Activated CD4-positive, alpha-beta T cell treated with anti-CD3 and anti-CD28 coated beads for 24 hours (primary cell): ENCODE measurements at places on chromosomes 4 and X.

DNA sequence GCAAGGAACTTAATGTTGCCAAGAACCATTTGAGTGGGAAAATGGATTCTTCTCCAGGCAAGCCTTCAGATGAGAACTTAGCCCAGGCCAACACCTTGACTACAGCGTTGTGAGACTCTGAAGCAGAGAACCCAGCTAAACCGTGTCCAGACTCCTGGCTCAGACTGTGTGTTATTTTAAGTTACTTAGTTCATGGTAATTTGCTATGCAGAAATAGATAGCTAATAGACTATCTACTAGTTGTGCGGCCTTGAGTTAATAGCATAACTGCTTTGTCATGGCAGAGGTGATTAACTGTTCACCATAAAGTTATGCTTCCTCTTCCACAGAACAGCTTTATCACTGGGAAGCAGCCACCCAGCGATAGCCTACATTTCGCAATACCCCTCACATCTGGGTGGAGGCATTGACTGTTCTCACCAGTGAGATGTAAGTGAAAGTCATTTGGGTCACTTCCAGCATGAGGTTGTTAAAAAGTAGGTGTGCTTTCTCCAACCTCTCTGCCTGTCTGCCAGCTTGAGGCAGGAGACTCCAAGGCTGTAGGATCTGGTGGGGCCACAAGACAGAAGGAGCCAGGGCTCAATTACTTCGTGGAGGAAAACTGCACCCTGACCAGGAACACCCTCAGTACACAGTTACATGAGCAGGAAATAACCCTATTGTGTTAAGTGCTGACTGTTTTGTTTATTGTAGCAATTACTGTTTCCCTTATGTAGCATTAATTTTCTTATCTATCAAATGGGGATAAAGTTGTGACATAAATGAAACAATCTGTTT lies 94.2 kb downstream of the GPAT3 start:
- DNase-seq, result no peak

GRCh38 chrX:132631579-132632232 lies 142.9 kb upstream of the MBNL3 start:
- no peak for DNase-seq

- no peak for DNase-seq
Observed at GRCh38 chr4:139210486-139210885, 33.5 kb upstream of the ELF2 start.

DNA sequence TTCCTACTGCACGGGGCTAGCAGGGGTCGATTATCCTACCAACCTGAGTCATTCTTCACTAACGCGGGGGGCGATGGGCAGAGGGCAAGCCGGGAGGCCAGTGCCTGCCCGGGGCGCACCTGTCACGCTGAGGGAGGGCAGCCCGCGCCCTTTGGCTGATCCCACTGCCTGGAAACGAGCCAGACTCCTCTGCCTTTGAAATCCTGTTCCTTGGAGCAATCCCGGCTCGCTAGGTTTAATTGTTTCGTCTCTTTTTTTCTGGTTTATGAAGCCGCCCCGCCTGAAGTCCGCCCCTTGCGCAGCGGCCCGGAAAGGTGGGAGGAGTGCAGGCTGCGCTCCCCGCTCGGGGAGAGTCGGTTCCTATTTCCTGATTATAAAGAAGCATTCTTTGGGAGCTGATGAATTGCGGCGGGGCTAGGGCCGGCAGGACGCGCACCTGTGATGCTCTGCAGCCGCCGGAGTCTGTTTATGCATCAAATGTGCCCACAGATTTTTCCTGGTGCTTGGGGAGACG lies 484.2 kb downstream of the BCOR start:
- peak; percentile 7 for DNase-seq

DNA sequence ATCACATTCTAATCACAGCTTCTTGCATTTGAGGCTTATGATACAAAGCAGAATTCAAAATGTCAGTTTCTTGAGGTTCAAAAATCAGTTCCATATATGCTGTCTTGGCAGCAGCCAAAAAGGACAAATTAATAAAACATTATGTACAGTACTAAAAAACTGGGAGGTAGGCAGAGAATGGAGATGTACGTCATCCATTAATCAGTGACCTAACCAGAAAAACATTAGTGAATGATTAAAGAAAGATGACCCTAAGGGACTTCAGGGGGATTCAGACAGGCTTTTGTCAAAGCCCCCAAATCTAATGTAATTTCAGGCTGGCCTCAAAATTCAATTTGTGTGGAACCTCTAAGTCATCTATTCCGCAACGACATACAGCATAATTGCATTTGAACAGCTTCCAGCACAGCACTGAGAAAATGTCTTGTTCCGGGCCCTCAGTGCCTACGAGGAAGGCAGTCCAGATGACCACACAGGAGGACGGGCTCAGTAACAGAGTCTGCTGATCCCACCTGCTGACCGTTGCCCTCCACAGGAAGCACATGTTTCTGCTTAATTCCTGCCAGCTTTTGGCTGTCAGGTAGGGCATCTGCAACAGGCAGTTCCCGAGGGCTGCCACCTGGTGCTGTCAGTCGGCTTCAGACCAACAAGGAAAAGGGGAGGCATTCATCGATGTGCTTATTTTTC lies 83.8 kb upstream of the HHIP start:
- DNase-seq, result no peak

DNA sequence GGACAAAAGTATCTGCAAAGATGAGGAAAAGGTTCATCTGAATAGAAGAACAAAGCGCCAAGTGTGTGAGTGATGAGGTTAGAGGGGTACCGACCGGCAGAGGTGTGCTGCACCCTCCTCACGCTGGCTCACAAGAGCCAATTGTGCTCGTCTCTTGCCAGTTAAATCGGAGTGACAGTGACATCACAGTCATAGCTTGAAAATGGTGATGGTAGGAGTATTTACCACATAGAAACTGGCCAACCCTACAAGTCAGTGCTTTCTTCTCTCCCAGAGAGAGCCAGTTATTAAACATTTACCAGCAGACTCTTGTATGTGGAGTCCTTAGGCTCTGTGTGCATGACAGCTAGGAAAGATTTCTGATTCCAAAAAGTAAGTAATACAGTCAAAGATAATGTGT lies 32.4 kb downstream of the CLDN22 start:
- no peak for DNase-seq

- no peak for DNase-seq
Observed at GRCh38 chr4:139234253-139234652, 45.8 kb downstream of the MGARP start.

- no peak for DNase-seq
Observed at GRCh38 chr4:129428454-129428853, 332.5 kb downstream of the C4orf33 start.

GRCh38 chr4:54074381-54074780 lies 10.0 kb upstream of the CHIC2 start:
- DNase-seq, result no peak

GRCh38 chrX:40773188-40773587 lies 37.8 kb upstream of the MED14 start:
- DNase-seq, result no peak

DNA sequence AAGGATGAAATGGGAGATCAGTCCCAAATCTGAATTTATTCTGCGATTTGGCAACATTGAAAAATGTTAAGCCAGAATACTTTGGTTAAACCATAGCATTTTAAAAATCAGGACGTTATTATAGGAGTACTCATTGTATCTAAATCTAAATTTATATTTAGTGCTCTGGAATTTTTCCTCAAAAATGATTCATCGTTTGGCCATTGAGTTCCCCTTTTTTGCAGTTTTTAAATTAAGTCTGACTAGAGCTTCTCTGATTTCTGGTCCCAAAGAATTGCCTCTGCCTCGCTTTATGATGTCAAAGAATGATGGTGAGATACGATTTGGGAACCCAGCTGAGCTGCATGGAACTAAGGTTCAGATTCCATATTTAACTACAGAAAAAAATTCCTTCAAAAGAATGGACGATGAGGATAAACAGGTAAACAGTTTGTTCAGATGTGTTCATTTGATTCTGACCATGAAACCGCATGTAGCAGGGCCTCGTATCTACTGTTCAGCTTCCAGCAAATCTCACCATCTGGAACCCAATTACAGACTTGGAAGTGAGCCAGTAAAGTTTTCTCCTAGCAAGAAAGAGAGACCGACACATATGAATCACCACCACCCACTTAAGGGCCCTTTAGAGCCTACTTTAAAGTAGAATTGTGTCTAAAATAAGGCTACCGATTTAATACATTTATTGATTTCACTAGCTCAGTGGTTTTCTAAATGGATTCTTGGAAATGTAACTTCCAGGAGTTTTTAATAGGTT lies 75.6 kb downstream of the REPS2 start:
- DNase-seq, result no peak

GRCh38 chr4:6658209-6658595 lies 17.7 kb downstream of the MRFAP1 start:
- no peak for DNase-seq

DNA sequence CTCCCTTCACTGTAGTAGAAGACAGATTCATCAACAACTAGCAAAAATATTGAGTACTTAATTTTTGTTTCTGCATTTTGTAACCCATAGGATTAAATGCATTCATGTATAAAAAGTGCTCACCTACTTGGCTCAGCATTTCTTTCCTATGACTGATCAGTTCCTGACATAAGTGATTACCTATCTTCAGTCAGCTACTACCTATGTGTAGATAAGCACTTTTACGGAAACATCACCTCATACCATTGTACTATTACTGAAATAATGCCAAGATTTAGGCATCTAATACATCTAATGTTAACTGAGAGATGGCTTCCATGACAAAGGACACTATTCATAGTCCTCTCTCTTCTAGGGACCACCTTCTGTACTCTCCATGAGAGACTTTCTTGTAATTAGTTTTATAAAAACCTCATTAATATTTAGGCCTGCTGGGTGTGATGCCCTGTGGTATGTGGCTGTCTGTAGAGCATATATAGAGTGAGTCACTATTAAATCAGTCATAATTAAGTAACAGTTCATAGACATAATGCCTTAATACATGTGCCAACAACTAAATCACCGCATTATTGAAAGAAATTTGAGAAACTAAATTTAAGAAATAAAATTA lies 147.0 kb downstream of the PDGFC start:
- no peak for DNase-seq

DNA sequence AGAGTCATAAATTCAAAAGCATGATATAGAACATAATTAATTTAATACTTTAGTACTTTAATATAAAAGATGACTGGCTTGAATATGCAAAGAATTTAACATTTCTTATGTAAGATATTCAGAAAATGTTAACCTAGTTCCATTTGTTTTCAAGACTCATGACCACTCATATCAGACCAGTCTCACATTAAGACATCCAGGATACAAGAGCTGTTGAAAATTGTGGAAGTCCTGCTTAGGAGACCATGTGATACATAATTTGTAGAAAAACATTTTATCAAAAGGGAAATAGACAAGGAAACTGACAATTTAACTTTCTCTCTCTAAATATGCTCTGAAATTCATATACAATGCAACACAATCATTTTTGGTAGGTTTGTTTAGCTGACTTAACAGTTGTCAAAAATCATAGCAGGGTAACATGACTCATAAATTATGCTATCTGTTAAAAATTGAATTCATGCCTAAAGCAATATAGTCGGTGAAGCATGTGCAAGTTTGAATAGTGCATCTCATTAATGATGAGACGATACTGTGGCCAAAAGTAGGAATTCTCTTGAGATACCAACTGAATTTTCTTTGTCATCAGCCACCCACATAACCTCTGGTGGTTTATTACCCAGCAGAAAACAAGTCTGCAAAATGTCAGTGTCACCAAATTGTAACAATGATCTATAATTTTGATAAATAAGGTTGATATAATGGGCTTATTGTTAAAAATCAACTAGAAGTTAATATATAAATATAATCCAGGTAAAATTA lies 211.4 kb downstream of the GASK1B start:
- DNase-seq, result no peak

- no peak for DNase-seq
Observed at GRCh38 chrX:86137071-86137470, 11.2 kb upstream of the DACH2 start.

DNA sequence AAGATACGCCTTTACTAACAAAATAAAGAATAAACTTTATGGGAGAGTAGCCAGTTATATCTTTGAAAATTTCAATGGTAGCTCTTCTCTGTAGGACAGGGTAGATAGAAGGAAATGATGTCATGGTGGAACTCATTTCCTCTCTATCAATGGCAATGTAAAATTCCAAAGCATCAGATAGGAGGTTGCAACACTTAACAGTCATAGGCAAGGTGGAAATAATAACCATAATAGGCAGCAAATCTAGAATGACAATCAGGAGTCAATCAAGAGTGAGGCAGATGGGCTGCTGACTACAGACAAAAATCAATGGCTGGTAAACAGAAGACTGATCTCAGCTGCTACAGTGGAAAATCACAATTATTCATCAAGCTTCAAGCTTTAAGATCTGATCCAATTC lies 53.9 kb upstream of the TET2 start:
- DNase-seq, result no peak

- DNase-seq, result no peak
Observed at GRCh38 chrX:115400960-115401359, 111.4 kb downstream of the LUZP4 start.

- DNase-seq, result no peak
Observed at GRCh38 chr4:120211408-120212015, 144.9 kb upstream of the MAD2L1 start.

GRCh38 chr4:26083987-26084386 lies 170.0 kb downstream of the SMIM20 start:
- no peak for DNase-seq

DNA sequence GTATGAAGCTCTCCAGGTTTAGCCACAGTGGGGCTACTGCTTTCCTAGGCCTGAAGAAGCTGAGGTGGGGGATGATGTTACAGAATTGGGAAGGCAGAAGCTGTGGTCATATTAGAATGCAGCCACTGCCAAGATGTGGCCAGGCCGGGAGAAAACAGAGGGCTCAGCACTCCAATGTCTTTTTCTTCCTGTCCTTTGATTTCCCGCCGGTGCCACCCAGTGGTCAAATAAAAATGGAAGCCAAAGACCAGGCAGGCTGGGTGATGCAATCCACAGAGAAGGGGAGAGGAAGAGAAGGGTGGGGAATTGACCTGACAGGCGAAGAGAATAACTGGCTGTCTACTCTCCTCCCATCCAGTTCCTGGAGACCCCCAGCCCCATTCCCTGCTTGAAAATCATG lies 94.9 kb upstream of the SHISA3 start:
- DNase-seq, result no peak
